ENCODE measurements at places on chromosomes 7 and 10.
A peak's percentile ranks its signal among the peaks of the same experiment; 100 is the strongest.

- DNase-seq: no peak
Measured at GRCh38 chr10:31296754-31297153, 22.3 kb upstream of the ZEB1 start.

- DNase-seq: no peak
Measured at GRCh38 chr7:123637203-123637602, 18.5 kb upstream of the LMOD2 start.

- no peak for DNase-seq
Measured at GRCh38 chr7:127536741-127537140, 48.7 kb downstream of the GCC1 start.

DNA sequence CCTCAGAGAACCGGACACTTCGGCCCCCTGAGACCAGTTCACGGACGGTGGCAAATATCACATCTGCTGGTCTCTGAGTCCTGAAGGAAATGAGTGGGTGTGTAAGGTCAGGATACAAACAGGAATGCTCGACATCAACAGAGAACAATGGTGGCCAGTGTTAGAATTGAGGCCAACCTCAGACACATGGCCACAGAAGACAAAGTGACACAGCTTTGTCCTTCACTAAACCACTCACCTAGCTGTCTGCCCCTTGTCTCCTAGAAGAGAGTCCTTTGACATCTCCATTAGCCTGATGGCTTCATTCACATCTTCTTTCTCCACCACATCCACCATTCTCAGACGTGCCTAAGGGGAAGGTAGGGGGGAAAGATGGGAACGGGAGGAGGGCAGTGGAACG is 4.3 kb downstream of the COPS6 start:
- no peak for DNase-seq

DNA sequence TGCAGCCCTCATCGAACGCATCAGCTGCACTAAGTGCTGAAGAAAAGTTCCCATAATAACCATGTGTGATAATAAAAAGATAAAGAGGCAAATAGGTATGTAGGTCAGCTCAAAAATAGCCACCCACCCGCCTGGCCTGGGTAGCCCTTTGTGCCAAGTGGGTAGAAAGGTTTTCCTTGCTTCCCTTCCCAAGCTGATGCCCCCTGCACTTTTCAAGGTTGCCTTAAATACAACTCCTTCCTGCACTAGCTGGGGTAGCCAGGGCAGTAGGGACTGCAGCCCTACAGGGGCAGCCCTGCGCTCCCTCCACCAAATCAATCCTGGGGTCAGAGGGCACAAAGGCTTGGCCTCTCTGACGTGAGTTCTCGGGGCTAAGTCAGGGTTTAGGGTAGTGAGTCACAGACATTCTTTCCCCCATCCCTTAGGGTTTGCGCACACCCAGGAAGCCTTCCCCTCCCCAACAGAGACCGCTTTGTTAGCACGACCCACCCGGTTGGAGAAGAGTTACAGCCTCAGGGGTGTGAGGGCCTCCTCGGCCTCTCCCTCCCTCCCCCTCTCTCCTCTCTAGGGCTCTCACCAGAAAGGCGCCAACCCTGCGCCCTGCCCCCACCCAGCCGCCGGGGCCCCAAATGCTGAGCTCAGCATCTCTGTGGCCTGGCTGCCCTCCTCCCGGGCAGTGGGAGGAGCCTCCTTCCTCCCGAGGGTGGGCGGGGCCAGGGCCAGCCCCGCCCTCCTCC is 13.3 kb upstream of the DDIT4 start:
- peak; percentile 87 for DNase-seq

- no peak for DNase-seq
Measured at GRCh38 chr7:37541810-37542443, 93.3 kb upstream of the ELMO1 start.

DNA sequence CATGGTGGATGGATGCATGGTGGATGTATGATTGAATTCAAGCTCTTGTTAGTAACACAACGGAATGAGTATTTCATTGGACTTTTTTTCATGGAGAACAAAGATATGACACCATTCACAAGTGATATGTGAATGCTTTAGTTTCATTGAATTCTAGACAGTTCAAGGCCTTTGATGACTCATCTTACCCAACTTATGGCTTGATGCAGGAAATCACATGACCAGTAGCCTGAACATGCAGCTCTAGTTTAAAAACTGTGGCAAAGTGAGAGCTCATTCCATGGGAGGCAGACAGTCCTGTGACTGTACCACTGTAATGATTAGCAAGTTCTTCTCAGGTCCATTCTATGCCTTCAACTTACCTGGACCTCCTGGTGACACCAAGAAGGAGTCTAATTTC is 1239.3 kb downstream of the TYW1 start:
- no peak for DNase-seq

GRCh38 chr7:64873155-64873500 is 29.9 kb upstream of the ZNF273 start:
- DNase-seq: no peak

GRCh38 chr10:103967448-103968071 is 620 bp downstream of the SLK start:
- peak; percentile 68 for DNase-seq

DNA sequence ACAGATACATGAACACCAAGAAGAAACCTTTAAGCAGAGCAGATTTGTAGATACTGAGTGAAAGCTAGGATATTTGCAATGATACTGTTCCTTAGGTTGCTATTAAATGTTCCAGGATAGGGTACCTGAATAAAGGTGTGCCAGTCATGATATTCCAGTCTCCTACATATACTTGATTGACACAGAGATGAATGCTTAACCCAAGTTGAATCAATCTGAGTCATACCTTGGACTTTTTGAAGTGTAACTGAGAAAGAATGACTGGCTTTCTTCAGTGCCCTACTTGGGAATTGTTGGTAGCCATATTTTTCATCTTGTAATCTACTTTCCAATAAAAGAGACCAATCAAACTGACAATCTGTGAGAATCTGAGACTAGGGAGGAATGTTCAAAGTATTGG is 805.7 kb upstream of the GHITM start:
- no peak for DNase-seq

GRCh38 chr7:71687831-71688599 is 556.1 kb downstream of the GALNT17 start:
- no peak for DNase-seq

DNA sequence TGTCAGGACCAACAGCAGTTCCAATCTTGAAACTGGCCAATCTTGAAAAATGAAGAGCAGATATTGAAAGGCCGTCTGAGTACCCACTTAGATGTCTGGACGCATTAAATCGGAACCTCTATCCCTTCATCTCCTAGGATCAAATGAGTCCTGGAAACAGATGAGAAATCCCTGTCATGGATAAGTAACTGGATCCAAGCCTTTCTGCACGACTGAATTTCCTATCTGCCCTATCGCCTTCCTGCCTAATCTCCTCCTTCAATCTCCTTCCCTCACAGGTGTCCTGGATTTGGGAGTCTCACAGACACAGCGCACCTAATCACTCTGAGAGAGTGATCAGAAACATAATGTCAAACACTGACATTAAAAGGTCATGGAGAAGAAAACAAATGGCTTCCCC is 245.2 kb upstream of the PRSS58 start:
- no peak for DNase-seq

GRCh38 chr10:128480601-128481000 is 354.4 kb upstream of the MKI67 start:
- no peak for DNase-seq

GRCh38 chr10:28575852-28576251 is 42.9 kb downstream of the WAC start:
- no peak for DNase-seq

DNA sequence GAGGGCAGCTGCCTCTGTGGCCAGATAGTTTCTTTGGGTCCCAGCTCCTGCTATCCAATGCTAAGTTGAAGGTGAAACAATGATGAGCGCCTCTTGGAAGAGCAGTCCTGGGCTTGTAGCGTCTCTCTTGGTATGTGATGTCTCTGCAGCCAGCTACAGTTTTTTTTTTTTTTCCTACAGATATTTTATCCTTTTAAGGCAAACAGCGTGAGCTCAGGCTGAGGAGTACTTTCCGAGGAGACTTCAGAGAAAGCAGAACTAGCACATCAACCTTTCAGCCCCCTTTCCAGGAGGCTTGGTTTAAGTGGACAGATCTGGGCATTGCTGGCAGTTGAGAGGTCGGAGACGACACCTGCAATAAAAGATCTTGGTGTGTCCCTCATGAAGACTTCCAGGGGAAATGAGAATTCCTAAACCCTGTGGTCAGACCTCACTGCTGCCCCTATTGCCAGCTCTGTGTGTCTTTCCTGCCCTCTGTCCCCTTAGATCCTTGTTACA is 9.1 kb downstream of the PRKG1 start:
- DNase-seq: no peak

DNA sequence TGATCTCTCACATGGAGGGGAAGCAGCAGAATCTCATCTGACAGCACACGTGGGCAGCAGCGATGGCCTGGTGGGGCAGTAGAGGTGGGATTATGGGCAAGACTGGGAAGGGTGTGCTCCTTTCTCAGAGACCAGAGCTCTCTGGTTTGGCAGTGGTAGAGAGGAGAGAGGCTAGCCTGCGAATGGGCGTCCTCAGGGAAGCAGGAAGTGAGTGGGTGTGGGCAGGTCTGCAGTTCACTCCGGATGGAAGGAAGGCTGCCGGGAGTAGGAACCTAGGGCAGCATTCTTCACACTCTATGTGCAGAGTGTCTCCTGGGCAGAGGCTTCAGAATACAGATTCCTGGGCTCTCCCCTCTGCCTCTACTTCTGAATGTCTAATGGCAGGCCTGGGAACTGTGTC is 162.8 kb upstream of the BMPER start:
- no peak for DNase-seq

DNA sequence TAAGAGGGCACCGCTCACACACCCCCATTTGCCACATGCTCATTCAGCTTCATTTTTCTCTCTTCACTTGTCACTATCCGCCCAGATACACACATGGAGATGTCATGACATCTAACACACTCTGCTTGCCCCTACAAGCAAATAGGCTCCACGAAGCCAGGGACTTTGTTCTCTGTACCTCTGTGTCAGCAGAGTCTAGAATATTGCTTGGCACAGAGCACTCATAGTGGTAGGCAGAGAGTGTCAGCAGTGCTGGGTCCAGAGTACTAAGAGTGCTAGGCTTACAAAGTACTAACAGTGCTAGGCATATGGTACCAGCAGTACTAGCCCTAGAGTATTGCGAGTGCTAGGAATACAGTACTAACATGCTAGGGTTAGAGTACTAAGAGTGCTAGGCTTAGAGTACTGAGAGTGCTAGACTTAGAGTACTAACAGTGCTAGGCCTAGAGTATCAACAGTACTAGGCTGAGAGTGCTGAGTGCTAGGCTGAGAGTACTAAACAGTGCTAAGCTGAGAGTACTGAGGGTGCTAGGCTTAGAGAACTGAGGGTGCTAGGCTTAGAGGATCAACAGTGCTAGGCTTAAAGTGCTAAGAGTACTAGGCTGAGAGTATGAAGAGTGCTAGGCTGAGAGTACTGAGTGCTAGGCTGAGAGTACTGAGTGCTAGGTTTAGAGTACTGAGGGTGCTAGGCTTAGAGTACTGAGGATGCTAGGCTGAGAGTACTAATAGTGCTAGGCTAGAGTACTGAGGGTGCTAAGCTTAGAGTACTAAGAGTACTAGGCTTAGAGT is 166.1 kb downstream of the PRKAG2 start:
- DNase-seq: no peak

GRCh38 chr10:34377833-34378232 is 437.3 kb downstream of the PARD3 start:
- DNase-seq: no peak

GRCh38 chr7:69676247-69676646 is 78.0 kb downstream of the AUTS2 start:
- no peak for DNase-seq

- no peak for DNase-seq
Measured at GRCh38 chr7:30789334-30789711, 18.1 kb downstream of the MINDY4 start.

DNA sequence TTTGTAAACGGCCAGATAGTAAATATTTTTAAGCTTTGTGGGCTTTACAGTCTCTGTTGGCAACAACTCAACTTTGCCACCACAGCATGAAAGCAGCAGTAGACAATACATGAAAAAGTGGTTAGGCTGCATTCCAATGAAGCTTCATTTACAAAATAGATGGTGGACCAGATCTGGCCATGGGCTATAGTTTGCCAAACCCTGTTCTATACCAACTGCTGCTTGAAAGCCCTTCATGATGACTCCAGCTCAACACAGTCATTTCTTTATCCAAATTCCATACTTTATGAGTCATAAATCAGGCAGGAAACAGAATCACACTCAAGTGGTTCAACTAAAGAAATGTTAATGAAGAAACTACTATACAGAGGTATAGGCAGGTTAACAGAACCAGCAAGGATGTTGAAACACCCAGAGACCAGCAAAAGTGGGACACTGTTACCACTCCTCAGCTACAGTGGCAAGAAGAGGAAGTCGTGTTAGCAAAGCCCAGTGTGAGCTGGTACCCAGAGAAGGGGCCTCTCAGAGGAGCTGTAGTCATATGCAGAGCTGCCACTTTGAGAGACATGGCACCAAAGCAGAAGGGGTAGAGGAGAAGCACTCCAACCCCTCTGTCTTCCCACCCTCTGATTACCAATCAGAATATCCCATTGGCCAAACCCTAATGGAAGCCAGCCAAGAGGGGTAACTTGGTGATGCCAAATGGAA is 72.5 kb downstream of the PRLHR start:
- no peak for DNase-seq

DNA sequence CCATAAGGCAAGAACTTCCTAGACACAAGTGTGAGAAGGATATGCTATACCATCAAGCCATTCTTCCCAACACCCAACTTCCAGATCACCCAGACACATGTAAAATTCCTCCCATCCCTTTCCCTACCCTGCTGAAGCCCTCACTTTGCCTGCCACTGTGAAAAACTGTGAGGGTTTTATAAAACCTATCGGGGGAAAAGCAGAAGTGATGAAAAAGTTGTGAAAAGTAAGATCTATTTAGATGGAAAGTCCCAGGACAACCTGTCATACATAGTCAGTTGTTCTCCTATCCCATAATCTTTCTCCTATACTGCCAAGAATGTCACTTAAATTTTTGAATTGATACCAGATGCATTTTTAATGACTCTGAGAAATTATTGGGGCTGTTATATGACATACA is 39.0 kb upstream of the PPP3CB start:
- no peak for DNase-seq

DNA sequence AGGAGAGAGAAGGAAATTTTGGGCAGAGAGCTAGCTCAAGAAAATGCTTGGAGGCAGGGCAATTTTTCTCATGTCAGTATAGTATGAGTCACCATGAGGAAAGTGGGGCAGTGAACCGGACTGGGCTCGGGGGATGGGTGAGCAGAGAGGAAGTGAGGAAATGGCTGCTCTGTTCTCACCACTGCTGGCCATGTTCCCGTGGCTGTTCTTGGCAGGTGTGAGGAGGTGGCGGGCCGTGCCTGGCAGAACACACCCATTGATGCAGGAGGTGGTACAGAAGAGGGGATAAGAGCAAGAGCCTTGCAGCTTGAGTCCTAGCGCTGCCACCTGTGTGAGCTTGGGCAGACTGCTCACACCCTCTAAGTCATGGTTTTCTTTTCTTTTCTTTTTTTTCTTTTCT is 304.4 kb upstream of the LYZL1 start:
- no peak for DNase-seq

- DNase-seq: no peak
Measured at GRCh38 chr10:2210088-2210487, 472.8 kb upstream of the ADARB2 start.

DNA sequence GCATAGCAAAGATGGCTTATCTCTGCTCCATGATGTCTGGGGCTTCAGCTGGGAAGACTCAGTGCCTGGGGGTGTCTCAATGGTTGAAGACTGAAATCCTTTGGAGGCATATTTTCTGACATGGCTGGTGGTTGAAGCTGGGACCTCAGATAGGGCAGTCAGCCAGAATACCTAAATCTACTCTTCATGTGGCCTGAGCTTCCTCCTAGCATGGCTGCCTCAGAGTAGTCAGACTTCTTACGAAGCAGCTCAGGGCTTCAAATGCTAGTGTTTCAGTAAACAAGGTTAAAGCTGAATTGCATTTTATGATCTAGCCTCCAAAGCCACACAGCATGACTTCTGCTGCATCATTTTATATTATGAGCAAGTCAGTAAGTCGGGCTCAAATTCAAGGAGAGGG is 2.6 kb upstream of the BRAF start:
- DNase-seq: peak; percentile 42

All from Karpas-422 (cell line).